Mucosa of gallbladder (tissue), 1 donor: ENCODE measurements at places on chromosomes 16 and 17. TPM values are rescaled to one million over a fixed set of nuclear protein-coding genes. Genes with fewer than 3 reads are reported as not detected.

- DNase-seq: no peak
These were observed 3.2 kb downstream of the WIPI1 start for GRCh38 chr17:68453991-68454665.

- DNase-seq: no peak
These were observed 286.4 kb downstream of the GRIN2A start for GRCh38 chr16:9895817-9896216.

DNA sequence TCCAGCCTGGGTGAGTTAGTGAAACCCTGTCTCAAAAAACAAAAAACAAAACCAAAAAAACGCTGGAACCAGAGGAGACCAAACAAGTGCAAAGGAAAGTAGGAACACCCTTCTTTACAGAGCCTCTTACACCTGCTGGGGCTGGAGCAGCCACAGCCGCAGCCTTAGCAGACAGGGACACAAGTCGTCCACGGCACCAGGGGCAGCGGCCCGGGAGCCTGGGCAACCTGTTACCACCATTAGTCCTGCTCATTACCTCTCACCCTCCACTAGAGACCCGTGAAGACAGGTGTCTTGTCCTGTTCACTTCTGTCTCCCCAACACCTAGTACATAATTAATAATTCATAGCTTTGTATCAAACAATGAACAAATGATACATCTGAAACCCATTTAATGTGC, 83.6 kb downstream of the C16orf78 start:
- DNase-seq: no peak

DNA sequence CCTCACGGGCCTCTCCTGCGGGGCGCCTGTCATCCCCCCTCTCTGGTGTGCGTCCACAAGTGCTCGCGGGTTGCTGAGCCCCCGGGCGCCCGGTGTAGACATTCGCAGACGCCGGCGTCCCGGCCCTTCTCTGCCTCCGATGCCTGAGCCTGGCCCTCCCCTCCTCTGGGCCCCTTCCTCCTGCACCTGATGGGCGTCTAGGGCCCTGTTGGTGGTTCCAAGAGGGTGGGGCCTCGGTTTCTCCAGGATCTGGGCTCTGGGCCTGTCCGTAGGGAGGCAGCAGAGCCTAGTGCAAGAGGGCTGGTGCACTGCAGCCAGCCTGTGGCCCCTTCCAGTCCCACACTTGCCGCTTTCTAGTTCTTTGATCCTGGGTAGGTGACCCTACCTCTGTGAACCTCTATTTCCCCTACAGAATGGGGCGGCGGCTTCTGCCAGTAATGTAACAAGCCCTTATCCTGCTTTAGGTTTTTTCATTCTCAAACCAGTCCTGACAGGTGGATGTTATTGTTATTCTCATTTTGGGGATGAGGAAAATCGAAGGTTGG, 623 bp downstream of the E4F1 start:
- no peak for DNase-seq

GRCh38 chr17:21297597-21297996, 13.1 kb downstream of the MAP2K3 start:
- DNase-seq: no peak

- no peak for DNase-seq
These were observed 7.7 kb downstream of the CYB561 start for GRCh38 chr17:63438092-63439051.

DNA sequence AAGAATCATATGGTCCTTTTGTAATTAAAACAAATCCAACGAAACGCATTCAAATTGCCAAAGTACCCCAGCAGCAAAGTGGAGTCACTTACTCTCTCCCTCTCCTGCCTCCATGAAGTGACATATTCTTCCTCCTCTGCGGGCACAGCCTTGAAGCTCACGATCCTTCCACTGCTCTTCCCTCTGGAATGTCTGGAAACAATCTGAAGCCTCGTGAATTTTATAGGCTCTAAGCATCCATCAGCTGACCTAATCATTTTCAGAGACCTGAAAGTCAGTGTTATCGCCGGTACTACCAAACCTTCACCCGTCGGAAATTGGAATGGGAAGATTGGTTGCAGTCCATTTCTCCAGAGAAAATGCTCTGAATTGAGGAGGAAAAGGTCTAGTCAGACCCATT, 134.5 kb upstream of the FOXF1 start:
- no peak for DNase-seq

DNA sequence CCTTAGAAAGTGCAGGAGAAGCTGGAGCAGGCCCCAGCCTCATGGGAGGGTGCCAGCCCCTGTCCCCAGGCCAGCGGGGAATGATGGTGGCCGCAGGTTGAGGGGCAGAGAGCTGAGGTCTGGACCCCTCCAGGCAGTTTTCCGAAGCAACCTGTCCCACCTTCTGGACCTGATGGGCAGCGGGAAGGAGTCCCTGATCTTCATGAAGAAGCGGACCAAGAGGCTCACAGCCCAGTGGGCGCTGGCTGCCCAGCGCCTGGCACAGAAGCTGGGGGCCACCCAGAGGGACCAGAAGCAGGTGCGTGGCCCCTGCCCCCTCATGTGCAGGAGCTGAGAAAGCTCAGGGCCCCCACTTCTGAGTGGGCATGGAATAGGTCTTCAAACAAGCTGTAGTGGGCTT, 36.8 kb downstream of the MGAT5B start:
- no peak for DNase-seq

- no peak for DNase-seq
These were observed 31.5 kb downstream of the CDK5RAP3 start for GRCh38 chr17:48002266-48002915.

DNA sequence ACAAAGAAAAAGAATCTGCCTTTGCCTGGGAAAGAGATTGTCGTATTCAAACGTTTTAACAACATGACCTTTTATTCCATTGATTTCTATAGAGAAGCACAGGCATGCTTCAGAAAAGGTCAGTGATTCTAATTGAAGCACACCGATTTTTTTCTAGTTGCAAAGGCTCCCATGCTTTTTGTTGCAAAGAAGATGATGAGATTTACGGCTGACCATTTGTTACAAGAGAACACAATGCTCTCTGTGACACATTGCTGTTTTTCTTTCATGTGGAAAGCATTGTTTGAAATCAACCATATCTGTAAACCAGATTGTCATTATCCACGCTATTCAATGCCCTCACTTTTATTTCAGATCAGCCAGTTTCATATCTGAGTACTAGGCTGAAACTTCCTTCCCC, 99.8 kb downstream of the NLK start:
- no peak for DNase-seq

- DNase-seq: no peak
These were observed 13.2 kb upstream of the HEATR6 start for GRCh38 chr17:60091908-60092331.

- no peak for DNase-seq
These were observed 4.1 kb downstream of the SLC16A5 start for GRCh38 chr17:75091855-75092327.

- peak; percentile 48 for DNase-seq
These were observed 576.1 kb downstream of the CDH11 start for GRCh38 chr16:64545768-64546167.

DNA sequence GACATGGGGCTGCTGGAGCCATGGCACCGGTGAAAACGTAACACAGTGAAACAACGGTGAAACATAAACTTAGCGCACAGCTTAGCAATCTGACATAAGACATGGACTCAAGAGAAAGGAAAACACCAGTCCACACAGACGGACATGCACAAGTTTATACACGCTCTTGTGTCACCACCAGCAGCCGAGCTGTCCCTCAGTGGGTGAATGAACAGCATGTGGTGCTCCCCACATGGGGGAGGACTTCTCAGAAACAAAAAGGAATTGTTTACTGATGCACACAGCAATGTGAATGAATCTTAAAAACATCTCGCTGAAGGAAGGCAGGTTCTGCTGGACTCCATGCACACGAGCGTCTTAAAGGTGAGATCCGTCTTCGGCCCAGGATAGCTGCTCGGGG, 34.2 kb downstream of the KLHDC4 start:
- DNase-seq: no peak

DNA sequence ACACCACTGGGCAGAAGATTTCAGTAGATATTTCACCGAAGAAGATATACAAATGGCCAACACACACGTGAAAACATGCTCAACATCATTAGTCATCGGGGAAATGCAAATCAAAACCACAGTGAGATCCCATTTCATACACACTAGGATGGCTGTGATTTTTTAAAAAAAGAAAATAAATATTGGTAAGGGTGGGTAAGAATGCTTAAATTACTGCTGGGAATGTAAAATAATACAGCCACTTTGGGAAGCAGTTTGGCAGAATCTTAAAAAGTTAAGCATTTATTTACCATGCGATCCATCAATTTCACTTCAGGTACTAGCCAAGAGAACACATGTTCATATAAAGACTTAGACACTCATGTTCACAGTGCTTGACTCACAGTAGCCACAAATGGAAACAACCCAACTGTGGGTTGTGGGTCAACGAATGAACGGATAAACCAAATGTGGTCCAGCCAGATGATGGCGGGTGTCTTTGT, 6.5 kb upstream of the C16orf74 start:
- no peak for DNase-seq

- no peak for DNase-seq
These were observed 7.9 kb downstream of the CMTM3 start for GRCh38 chr16:66612422-66612821.

GRCh38 chr16:80303691-80304090, 237.1 kb upstream of the DYNLRB2 start:
- DNase-seq: no peak

- peak; percentile 23 for DNase-seq
These were observed 18.8 kb downstream of the XPO6 start for GRCh38 chr16:28192806-28193529.

DNA sequence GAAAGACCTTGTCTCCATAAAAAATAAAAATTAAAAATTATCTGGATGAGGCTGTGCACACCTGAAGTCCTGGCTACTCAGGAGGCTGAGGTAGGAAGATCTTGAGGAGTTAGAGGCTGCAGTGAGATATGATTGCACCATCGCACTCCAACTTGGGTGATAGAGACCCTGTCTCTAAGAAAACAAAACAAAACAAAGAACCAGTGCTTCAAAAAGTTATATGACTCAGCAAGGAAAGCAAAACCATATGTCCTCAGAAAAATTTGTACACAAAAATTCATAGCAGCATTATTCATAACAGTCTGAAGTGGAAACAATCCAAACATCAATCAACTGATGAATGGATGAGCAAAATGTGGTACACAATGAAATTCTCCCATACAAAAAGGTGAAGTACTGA, 48.9 kb downstream of the SLFN5 start:
- no peak for DNase-seq

DNA sequence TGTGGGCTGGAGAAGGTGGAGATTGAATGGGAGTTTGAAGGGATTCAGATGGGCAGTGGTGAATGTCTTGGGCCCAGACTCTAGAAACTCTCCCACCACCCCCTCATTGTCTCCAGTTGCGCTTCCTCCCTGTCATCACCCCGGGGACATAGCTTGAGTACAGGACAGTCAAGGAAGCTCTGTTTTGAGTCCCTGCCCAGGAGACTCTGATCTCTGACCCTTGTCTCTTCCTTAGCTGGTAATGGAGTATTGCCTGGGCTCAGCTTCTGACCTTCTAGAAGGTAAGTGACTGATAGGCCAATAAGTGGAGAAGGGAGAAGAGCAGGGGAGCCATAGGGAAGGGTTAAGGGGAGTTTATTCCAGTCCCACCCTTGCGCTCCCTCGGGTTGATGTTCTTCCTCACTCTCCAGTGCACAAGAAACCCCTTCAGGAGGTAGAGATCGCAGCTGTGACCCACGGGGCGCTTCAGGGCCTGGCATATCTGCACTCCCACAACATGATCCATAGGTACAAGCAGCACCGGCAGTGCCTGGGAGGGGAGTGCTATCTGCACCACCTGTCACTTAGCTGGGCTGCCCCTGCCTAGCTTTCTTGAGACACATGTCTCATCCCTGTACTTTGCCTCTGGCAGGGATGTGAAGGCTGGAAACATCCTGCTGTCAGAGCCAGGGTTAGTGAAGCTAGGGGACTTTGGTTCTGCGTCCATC, 5.0 kb downstream of the TAOK2 start:
- DNase-seq: no peak

DNA sequence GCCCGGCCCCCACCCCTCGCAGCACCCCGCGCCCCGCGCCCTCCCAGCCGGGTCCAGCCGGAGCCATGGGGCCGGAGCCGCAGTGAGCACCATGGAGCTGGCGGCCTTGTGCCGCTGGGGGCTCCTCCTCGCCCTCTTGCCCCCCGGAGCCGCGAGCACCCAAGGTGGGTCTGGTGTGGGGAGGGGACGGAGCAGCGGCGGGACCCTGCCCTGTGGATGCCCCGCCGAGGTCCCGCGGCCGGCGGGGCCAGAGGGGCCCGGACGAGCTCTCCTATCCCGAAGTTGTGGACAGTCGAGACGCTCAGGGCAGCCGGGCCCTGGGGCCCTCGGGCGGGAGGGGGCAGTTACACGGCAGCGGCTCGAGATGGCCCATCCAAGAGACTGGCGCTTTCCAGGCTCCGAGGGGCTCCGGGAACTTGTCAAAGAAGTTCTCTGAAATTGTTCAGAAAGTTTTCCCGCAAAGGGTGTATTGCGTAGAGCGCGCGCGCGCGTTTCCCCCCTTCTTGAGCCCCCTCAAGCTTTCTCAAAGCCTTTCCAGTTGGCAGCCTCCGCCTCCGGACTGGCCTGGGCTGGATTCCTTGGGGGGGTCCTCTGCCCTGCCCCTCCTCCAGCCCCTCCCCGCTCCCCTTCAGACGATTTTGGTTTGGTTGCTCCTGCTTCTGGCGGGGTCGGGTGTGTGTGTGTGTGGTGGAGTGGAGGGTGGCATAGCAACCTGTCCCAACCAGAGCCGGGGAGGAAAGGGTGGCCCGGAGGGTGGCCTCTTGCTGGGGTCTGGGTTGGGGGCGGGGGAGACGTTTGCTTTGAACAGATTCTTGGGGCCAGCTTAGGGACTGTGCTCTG, 504 bp downstream of the ERBB2 start:
- DNase-seq: no peak

- no peak for DNase-seq
These were observed 13.9 kb upstream of the CES1 start for GRCh38 chr16:55846598-55847346.

GRCh38 chr17:82874011-82874835, 34.4 kb upstream of the ZNF750 start:
- DNase-seq: no peak

DNA sequence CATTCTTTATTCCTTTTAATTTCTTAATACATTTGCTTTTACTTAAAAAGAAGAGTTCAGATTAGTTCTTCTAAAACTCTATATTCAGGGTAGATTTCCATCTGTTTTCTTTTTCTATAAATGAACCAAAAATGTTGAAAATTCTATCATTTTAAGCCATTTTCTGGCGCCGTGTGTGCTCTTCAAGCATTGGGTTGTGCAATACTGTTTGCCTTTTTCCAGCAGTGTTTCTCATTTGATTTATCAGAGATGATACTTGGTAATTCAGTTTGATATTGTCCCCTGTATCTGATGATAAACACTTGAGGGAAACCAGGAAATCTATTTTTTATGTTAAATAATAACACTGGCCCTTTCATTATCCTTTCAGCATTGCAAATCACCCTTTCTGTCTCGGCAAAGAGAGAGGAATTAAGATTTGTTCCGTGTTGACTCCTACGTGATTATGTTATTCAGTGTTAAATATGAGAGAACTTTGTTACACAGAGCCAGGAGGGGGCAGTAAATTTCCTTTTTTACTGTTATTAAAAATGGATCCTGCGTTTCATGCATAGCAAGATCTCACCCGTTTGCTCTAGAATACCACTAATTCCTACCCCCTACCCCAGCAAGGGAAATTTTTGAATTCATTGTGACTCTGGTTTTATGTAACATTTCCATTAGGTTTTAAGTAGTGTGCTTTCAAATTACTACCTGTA, 606.9 kb upstream of the RBFOX1 start:
- DNase-seq: no peak

The KRTAP17-1 gene
- total RNA-seq: not detected

The WNK4 gene
- total RNA-seq: 0.37 TPM

The ASPSCR1 gene
- 45.4 TPM for total RNA-seq

The CACNG1 gene
- not detected for total RNA-seq

The KRT39 gene
- total RNA-seq: not detected

The NAA60 gene
- 70.3 TPM for total RNA-seq

The HAS3 gene
- 1.2 TPM for total RNA-seq

The RDM1 gene
- 0.75 TPM for total RNA-seq

The PRKCB gene
- 9.6 TPM for total RNA-seq
